Psoas muscle (tissue), 8 donors: ENCODE measurements at places on chromosomes 7 and 10. TPM values are rescaled to one million over a fixed set of nuclear protein-coding genes. Genes with fewer than 3 reads are reported as not detected.

DNA sequence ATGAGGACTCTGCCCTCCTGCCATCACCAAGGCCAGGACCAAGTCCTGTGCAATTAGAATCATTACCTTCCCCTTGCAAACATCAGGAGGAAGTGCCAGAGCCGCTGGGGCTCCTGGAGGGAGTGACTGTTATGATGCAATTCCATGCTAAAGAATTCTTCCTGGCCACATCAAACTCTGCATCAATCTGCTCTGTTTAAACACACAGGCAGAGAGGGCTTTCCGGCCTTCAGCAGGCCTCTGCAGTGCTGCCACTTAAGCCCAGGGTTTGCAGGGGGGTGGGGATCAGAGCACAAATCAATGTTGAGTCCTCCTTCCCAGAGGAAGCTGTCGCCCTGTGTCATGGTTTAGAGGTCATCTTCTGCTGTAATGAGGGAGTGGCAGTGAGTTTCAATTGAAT is 58.1 kb downstream of the CTBP2 start:
- DNase-seq = peak; percentile 32

DNA sequence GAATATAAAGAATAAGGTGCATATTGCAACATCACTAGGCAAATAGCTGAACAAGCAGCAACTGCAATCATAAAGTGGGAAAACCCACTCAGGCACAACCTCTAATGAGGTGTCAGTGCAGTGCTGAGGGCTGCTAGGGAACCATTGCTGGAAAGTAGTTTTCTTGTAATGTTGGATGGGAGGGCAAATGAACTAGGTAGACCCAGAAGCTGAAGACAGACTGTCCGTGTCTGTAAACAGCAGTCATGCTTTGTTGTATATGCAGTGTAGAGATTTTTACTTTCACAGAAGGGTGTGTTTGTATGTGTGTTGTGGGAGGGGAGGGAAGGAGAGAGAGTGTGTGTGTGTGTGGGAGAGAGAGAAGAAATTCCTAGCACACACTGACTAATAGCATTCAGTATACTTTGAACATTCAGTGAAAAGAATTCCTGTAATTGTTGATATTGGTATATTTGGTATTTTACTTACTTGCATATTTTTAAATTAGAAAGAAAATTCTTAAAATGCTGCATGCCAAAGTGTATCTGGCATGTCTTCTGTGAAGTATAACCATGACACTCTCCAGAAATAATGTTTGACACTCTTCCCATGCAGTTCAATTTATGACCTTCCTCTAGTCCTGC is 28.8 kb downstream of the ITGB8 start:
- DNase-seq = no peak

- DNase-seq = no peak
Observed at GRCh38 chr10:32501906-32502305, 56.0 kb downstream of the CCDC7 start.

NPY gene
- polyA plus RNA-seq = not detected

TWNK gene
- polyA plus RNA-seq = 22.6 TPM

- peak; percentile 34 for DNase-seq
Observed at GRCh38 chr10:79402951-79403350, 42.5 kb downstream of the ZCCHC24 start.

C10orf88 gene
- 6.3 TPM for polyA plus RNA-seq

DNA sequence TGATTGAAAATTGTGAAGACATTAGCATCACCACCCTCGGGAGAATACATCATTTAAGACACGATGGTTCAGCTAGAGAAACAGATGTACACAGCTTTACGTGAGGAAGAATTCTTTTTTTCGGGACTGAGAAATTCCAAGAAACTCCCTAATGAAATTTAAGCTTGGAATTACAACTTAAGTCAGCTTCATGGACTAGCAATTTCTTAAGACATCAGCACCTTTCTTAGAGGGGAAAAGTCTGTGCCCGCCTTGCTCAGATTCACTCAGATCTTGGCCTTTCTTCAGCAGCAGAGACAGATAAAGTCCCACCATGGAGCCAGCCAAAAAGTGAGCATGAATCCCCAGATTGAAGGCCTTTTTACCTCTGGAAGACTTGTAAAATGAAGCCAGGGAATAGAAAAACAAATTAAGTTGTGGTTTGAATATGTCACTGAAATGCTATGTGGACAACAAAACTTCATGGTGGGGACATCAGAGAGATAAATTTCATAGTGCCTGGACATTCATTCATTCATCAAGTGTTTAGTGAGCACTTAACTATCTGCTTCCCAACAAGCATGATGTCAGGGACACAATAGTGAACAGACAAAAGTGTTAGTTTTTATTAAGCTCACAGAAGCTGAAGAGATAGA is 32.1 kb downstream of the PRKG1 start:
- DNase-seq = no peak

PSMC2 gene
- polyA plus RNA-seq = 273 TPM

SERPINE1 gene
- polyA plus RNA-seq = 269 TPM

DNA sequence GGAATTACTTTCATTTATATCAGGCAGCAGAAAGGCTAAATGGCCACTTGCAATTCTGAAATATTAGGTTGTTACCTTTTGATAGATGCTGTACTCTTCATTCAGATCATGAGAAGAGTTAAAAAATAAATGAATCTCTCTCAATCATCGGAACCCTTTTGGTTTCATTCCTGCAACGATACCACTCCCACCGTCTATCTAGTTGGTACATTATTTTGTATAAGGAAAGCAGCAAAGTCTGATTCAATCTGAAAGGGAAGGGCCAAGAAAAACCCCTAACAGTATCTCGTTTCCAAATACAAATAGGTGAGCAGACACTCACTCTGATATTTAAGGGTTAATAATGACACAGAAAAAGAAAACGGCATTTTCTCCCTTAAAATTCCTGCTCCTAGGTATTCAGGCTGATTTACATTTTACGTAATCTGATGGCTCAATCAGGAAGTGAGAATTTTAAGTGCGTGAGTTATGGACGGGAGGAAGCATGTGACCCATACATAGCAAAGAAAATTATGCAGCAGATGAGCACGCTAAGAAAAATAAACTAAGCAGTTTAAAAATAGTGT is 209.4 kb upstream of the KLF14 start:
- no peak for DNase-seq

- no peak for DNase-seq
Observed at GRCh38 chr10:132368881-132369635, 27.9 kb upstream of the PWWP2B start.

- DNase-seq = no peak
Observed at GRCh38 chr7:128801003-128801402, 9.2 kb downstream of the CCDC136 start.

- DNase-seq = no peak
Observed at GRCh38 chr7:151758622-151759540, 118.0 kb downstream of the PRKAG2 start.
